ENCODE measurements at places on chromosomes 3 and 15.

- DNase-seq: no peak
These were observed 98.1 kb downstream of the SEMA5B start for GRCh38 chr3:122929188-122930062.

DNA sequence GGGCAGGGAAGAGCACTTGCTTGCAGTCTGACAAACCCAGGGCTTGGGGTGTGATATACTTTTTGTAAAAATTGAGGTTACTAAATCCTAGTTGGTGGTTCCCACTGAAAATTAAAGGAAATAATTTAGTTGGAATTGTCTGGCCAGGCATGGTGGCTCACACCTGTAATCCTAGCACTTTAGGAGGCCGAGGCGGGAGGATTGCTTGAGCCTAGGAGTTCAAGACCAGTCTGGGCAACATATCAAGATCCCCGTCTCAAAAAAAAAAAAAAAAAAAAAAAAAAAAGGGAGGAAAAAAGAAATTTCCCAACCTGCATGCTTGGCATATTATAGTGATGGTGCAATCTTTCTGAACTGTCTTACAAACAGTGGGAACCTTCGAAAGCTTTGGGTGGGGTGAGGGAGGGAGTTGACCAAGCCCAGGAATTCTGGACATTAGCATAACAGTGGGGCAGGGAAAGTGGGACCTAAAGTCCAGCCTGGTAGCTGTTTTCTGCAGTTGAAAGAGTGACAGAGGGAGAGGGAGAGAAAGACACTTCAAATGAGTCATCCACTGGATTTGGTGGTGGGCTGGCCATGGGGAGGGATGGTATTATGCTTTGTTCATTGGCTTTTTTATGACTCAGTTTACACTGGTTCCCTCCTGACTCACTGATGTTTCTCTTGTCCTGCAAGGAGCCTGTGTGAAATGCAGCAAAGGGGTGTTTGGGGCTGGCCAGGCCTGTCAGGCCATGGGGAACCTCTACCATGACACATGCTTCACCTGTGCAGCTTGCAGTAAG, 41.1 kb downstream of the LIMD1 start:
- DNase-seq: no peak

DNA sequence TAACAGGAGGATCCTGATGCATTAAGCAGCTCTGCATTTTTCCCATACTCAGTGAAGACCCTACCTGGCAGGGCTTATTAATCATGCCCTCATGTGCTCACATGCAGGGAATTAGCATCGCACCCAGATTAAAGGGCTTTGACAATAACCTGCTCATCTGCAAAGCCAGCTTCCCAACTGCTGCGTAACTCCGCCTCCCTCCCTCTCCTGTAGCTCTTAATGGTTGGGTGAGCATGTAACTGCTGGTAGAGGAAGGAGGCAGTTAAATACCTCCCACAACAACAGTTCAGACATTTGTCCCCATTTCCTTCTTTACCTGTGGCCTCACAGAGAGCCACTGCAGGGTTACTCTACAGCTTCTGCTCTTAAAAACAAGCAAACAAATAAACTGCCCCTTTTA, 203.6 kb upstream of the WNT5A start:
- DNase-seq: no peak

- no peak for DNase-seq
These were observed 27.1 kb upstream of the P4HTM start for GRCh38 chr3:48962939-48963338.

DNA sequence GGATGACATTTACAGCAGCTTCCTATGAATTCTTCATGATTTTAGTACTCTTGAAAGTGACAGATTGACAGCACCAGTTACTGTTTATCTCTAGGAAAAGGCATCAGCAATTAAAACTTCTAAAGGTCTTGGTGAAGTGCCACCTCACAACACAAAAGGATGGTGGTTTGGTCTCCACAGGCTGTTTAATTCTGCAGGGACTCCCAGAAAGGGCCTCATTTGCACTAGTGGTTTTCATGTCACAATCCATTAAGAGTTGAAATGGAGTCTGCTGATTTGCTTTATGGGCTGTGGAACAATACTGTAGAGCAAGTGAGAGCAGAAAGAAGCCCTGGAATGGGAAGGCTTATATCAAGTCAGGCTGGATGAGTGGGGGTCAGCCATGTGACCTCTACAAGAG, 225.3 kb upstream of the KCNMB2 start:
- DNase-seq: no peak

Data from NCI-H1417 treated with DMSO at 0.1 percent for 48 hours (cell line).